Memory B cell (primary cell): ENCODE measurements at places on chromosomes 11 and 22.

DNA sequence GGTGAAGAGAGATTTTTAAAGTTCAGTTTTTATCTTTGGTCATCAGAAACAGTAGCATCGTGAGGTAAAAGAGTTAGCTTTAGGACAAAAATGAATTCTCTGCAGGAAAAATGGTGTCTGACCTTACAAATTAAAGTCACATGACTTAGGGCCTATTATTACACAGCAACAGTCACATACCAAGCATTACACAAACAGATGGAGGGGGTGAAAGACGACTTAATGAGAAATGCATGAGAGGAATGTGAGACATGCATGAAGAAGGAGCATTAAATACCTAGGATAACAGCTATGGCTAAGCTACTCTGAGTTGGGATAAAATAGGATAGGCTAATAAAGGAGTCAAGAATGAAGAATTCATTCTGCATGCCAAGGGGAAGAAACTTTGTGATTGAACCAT, 77.5 kb downstream of the BLID start:
- no peak for DNase-seq

DNA sequence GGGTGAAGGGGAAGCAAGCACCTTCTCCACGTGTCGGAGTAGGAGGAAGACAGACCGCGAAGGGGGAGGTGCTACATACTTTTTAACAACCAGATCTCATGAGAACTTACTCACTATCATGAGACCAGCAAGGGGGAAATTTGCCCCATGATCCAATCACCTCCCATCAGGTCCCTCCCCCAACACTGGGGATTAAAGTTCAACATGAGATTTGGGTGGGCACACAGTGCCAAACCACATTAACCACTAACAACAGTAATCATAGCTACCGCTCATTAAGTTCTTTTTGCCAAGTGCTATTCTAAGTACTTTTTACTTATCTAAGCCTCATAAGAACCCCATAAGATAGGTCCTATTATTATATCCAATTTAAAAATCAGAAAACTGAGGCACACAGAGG, 450.5 kb upstream of the DDI1 start:
- DNase-seq, result no peak

DNA sequence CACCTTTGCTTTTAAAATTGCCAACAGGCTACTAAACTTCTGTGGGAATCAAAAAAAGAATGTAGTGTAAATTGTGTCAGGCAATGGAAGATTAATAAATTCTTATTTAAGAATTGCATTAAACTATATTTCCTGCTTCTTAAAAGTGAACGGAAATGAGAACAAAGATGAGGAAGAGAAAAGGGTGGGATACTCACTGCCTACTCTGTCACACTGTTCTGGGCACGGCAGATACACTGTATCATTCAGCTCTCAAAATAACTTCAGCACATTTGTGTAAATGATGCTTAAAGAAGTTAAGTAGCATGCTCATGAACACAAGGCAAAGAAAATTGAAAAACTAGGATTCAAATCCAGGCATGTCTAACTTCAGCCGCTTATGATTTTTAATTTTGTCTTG, 218.7 kb downstream of the DCDC1 start:
- no peak for DNase-seq

DNA sequence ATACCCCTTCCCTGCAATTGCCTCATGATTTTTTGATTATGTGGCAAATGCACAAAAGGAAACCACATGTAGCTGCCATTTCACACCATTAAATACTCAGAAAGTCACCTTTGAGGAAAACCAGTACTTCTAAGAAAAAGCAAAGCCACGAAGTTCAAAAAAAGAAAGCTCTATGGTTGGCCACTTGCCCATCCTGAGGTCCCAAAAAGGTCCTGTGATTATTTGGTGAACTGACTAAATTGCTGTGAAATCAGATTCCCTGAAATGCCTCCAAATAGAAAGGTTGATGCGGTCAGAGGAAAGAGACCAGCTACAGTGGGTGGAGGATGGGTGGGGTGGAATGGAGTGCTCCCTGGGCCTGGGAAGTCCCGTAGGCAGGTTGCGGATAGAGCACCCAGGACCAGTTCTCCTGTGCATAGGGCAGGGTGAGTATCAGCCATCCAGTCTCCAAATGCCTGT, 26.9 kb downstream of the MRPL16 start:
- no peak for DNase-seq

- no peak for DNase-seq
Observed at GRCh38 chr11:83424376-83425136, 138.4 kb upstream of the CCDC90B start.

DNA sequence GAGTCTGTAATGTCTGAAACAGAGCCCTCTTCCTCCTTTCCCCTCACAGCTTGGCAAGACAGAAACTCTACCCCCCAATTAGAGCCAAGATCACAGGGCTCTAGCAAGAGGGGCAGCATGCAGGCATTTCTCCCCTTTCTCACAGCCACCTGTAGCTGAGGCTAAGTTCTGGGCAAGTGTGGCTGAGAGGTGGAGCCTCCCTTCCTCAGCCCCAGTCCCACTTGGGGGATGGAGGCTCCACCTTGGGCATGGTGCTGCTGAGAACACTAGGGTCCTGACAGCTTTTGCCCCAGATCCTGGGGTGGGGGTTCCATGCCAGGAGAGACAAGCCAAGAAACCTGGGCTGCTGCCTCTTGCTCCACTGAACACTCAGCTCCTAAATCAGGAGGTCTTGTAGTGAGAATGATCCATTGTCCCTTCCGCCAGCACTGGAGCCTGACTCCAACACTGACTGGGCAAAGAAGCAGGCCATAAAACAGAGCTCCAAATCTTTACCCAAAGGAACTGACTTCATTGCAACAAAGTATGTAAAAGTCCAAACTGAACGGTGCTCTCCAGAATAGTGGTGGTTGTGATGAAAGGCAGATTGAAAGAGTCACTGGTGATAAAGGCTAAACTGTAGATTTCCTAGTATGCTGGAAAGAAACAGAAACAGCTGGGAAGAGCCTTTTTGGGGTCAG, 25.6 kb downstream of the NARS2 start:
- DNase-seq, result no peak

DNA sequence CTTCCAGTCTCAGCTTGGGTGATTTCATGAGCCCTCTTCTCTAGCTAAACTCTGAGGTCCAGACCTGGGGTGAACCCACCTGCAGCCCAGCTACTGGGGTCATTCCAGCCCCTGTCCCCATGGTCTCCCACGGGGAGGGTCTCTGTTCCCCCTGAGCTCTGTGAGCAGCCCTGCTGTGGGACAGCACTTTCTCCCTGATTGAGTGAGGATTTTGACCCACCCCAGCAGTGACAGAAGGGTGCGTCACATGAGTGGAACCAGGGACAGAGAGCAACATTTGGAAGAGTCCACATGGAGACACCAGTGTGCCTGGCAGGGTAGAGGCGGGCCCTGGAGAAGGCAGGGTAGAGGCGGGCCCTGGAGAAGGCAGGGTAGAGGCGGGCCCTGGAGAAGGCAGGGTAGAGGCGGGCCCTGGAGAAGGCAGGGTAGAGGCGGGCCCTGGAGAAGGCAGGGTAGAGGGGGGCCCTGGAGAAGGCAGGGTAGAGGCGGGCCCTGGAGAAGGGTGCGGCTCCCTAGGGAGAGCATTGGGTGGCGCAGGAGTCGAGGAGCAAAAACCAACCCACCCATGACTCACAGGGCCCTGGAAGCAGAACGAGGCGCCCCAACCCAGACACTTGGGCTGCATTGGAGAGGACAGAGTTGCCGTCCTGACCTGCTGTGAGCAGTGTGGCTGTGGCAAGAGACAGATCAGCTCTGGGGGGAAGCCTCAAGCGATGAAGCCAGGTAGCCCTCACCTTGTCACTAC, 227.7 kb upstream of the B3GAT1 start:
- no peak for DNase-seq

- DNase-seq, result no peak
Observed at GRCh38 chr11:45023065-45023365, 72.3 kb upstream of the TP53I11 start.

GRCh38 chr11:57222239-57222638, 14.8 kb downstream of the APLNR start:
- DNase-seq, result no peak

DNA sequence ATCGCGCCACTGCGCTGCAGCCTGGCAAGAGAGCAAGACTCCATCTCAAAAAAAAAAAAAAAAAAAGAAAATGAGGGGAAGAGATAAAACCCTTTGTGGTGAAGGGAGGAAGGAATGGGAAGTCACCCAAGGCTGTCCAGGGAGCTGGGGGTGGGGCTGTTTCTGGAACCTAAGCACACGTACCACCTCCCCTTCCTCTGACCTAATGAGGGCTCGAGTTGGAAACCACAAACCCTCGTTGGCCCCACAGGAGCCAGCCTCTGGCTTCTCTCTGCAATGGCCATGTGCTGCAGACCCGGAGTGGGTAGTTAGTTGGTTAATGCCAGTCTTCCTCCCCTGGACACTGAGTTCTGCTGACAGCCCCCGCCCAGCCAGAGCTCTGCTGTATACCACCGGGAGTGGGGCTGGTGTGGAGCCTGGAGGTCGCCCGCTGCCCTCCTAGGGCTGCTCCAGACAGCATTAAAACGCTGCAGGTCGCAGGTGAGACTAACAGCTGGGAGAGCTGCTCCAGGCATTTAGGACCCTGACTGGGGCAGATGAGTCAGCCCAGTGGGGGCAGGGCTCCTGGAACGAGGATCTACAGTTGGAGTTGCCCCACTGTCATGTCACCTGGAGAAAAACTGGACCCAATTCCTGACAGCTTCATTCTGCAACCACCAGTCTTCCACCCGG, at the start of gene LGALS12:
TSS of gene LGALS12 (plus strand) at position 228 of the 672 bp plus-strand sequence. CDS start at position 603, 375 bp downstream.
- DNase-seq, result no peak

DNA sequence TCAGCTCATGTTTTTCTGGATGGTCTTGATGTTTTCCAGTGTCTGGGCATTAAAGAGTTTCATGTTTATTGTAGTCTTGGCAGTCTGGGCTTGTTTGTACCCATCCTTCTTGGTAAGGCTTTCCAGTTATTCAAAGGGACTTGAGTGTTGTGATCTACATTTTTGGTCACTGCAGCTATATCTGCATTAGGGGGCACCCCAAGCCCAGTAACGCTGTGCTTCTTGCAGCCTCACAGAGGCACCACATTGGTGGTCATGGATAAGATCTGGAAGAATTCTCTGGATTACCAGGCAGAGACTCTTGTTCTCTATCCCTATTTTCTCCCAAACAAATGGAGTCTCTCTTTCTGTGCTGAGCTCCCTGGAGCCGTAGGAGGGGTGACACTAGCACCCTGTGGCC, 451.5 kb upstream of the FAT3 start:
- no peak for DNase-seq

GRCh38 chr22:40898850-40899357, 37.0 kb upstream of the DNAJB7 start:
- DNase-seq, result peak; percentile 28

GRCh38 chr11:3849297-3849874, 6.1 kb upstream of the STIM1 start:
- peak; percentile 63 for DNase-seq

GRCh38 chr11:41522899-41523672, 63.6 kb upstream of the LRRC4C start:
- no peak for DNase-seq

- no peak for DNase-seq
Observed at GRCh38 chr11:19407677-19408270, 167.0 kb upstream of the E2F8 start.

- DNase-seq, result peak; percentile 72
Observed at GRCh38 chr22:23767673-23768548, at the start of gene CHCHD10. Gene CHCHD10 (minus strand): TSS chr22:23767972. CDS start chr22:23767874, 98 bp downstream.

GRCh38 chr11:120801801-120802689, 221.9 kb upstream of the TBCEL start:
- DNase-seq, result peak; percentile 33

DNA sequence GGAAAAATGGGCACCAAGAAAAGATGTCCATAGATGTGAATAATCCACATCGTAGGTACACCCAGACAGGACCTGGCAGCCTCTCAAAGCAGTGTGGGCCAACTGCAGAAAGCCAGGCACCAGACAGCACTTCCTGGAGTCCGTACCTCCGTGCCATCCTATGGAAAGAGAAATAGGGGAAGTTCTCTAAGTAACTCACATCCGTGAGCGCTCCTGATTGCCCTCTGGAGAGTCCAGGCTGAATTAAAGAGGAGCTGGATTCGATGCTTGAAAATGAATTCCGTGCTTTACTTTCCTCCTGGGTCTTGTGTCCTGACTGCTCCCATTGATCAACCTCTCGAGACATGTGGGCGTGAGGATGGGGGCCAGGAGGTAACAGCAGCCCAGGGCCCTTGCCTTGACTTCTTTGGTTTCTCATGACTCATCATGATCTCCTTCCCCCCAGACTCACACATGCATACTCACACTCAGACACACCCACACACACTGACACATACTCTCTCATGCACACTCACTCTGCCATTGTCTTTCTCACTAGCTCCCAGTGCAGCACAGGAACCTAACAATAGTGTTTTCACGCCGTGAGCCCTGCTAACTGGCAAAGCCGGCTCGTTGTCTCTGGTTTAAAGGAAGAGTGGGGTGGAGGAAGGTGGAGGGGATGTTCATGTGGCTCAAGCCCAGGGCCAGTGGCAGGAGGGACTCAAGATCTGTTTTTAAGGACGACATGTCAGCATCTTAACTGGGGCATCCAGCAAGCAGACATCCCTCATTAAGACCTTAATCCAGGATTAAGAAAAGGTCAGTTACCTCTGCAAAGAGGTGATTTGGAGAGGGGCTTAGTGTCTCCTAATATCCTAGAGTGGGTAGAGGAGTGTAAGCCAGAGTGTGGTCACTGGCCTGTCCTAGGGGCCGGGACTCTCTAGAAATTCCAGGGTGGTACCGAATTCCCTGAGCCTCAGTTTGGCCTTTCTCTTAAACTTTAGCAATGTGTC, 104.2 kb downstream of the SCN3B start:
- no peak for DNase-seq

GRCh38 chr11:1494650-1495049, 8.1 kb upstream of the MOB2 start:
- no peak for DNase-seq
